Dermis microvascular lymphatic vessel endothelial cell (primary cell): ENCODE measurements at places on chromosomes 7 and 10. TPM values are rescaled to one million over a fixed set of nuclear protein-coding genes. Genes with fewer than 3 reads are reported as not detected.

Gene FAM25G
- total RNA-seq, result not detected in 2 replicates

DNA sequence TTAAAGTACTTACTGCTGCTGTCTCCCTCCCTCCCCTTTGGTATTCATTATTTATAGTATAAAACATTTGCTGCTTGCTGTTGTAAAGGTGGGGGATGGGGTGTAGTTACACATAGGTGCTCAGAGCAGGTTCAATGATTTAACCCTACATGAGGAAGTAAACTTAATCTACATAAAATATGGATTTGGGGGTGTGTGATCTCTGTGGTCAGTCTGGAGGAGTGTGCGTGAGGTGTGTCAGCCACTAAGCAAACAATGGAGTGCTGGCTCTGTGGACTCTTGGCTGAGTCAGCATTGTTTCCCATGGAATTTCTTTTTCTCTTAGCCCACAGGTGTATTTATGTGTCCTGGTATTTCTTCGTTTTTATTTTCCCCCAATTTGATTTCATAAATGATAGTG is 133.9 kb downstream of the AUTS2 start:
- no peak for DNase-seq

GRCh38 chr10:102135956-102136526 is 3.2 kb downstream of the PPRC1 start:
- no peak for DNase-seq

Gene ZNF365
- not detected in 2 replicates for total RNA-seq

GRCh38 chr10:128985036-128985435 is 482.0 kb upstream of the MGMT start:
- DNase-seq, result no peak

GRCh38 chr7:75967487-75967997 is 26.9 kb downstream of the TMEM120A start:
- DNase-seq, result peak; percentile 10

Gene CASP2
- total RNA-seq, result 12.3 and 19.1 TPM in 2 replicates

DNA sequence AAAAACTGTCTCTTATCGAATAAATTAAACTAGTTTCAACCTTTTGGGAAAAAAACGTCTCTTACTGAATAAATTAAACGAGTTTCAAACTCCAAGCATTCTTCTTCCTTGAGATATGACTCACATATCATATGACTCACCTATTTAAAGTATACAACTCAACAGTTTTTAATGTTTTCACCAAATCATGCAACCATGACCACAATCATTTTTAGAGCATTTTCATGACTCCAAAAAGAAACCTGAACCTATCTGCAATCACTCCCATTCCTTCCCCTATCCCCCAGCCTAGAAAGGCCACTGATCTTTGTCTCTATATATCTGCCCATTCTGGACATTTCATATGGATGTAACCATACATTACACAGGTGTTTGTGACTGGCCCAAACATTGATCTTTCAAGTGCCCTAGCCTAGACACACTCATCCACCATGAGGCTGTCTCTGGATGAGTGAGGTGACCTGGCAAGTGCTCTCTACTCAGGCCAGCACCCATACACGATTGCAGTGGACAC is 115.3 kb downstream of the PIP4K2A start:
- peak; percentile 52 for DNase-seq

Gene ARID5B
- 9.4 and 11.6 TPM in 2 replicates for total RNA-seq

Gene IFIT1B
- not detected in 2 replicates for total RNA-seq

Gene ENTPD1
- total RNA-seq, result 5.3 and 6.2 TPM in 2 replicates

Gene PCDH15
- not detected in 2 replicates for total RNA-seq

DNA sequence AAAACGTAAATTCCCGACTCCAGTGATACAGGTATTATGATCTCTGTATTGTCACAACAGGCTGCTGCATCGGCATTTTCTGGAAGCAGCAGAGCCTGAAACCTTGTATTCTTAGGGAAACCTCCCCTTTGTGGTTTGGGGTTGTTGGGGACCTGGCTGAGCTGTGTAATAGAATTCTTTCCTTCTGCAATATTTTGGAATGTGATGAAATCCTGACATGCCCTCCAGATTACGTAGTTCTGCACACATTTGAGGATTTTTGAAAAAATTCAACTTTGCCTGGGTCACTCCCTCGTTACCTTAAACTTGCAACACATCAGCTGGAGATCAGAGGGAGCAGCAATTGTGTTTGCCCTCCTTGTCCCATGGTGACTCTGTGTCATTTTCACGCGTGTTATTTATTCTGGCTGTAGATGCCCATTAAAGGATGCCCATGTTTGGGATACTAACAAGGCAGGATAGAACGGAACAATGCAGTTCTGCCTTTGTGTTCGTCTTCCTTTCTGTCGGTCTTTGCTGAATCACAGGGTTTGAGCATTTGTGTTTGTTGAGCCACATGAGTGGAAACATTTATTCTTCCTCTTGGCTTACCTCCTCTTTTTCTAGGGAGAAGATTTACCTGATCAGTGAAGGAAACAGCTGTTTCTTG is 181.7 kb downstream of the TCF7L2 start:
- peak; percentile 50 for DNase-seq

GRCh38 chr7:69796416-69796815 is 198.1 kb downstream of the AUTS2 start:
- DNase-seq, result no peak

DNA sequence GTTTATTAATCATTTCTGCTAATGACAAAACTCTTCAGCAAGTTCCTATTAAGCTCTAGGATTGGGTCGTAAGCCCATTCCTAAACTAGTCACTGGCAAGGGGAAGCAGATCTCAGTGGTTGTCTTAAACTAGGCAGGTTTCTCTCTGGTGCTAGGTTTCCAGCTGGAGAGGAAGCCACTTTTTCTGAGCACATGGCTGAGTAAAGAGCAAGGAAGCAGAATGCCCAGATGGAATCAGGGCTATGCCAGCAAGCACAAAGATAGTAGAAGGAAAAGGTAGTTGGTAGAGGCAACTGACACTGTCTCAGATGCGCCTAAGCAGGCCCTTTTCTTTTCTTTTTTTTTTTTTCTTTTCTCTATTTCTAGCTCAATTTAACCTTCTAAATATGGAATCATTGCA is 224.9 kb downstream of the EXOC4 start:
- no peak for DNase-seq

- DNase-seq, result no peak
Measured at GRCh38 chr10:2957785-2958184, 109.6 kb upstream of the PFKP start.

DNA sequence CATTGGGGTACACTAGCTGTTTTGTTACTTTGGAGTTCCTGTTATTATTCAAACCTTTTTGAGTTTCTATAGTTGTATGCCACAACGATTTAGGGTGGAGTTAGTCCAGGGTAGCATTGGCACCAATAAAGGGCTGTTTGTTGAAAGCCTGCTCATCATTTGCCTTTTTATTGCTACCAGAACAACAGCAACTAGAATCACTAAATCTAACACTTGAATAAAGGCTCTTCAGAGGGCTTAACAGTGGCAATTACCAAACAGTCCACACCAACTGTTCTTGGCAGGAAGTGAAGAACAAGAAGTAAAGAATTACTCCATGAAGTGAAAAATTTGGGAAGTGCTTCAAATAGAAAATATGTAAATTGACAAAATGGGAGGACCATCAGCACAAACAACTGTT is 621.4 kb downstream of the PHTF2 start:
- no peak for DNase-seq

Gene CFTR
- not detected in 2 replicates for total RNA-seq

DNA sequence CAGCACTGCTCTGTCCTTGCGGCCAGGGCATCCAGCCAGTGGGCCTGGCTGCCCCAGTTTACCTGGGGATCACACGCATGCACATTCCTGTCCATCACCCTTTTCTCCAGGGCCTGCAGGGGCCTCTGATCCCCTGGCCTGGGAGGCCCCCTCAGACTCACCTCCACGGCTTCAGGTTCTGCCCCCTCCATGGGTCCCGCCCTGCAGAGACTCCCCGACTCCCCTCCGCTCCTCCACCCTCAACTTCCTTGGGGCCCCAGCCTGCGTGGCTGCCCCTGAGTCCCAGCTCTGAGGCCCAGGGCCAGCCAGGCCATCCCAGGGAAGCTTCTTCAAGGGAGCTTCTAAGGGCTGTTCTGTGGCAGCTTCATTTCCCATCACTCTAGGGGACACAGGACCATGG is 324.1 kb downstream of the TCERG1L start:
- no peak for DNase-seq

DNA sequence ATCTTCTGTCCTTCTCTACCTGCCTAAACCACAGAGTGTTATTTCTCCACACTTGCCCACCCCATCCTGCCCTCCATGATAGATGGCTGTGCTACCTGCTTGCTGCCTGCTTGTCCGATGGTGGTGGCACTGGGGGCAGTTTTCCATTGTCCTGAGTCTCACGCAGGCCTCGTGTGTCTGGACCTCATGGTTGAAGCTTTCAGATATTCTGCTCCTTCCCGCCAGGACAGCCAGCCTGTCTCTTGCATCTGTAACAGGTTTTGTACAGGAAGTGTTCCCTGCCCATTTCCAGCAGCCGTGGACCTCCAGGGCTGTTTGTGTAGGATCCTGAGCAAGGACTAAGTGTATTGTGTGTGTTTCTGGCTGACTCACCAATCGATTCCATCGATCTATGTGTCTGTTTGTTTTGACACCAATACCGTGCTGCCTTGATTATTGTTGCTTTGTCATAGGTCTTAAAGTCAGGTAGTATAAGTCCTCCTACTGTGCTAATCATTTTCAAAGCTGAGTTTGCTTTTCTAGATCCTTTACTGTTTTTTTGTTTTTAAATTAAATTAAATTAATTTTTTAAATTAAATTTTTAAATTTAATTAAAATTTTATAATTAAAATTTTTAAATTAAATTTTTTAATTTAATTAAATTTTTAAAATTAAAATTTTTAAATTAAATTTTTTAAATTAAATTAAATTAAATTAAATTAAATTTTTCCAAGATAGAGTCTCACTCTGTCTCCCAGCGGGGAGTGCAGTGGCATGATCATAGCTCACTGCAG is 8.5 kb downstream of the IL15RA start:
- no peak for DNase-seq

DNA sequence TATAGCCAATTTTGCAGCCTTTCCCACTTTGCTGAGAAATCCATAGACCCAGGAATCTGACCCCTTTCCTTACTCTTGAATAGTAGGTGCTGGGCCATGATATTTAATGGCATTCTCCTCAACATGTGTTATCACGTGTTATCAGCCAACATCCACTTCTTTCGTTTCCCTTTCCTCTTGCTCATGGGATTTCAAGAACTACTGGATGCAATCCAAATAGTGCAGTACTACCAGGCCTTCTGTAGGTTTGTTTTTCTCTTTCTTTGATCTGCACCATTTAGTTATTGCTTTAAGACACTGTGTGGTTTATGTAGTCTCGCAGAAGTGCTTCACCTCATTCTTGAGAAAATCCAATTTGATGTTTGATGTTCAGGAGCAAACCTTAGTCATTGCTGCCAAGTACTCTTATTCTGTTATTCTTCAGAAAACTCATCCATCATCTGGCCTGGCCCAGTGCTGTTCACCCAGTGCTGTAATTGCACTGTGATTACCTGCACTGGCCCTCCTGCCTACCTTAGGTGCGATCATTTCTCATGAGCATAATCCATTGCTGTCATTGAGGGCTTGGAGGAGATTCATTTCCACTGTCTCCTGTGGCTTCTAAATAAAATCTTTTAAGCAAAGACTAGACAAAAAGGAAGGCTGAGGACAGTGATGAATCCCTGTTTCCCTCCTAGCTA is 315.3 kb downstream of the BMPER start:
- DNase-seq, result no peak

GRCh38 chr7:35869810-35870209 is 69.0 kb downstream of the SEPTIN7 start:
- peak; percentile 1 for DNase-seq

DNA sequence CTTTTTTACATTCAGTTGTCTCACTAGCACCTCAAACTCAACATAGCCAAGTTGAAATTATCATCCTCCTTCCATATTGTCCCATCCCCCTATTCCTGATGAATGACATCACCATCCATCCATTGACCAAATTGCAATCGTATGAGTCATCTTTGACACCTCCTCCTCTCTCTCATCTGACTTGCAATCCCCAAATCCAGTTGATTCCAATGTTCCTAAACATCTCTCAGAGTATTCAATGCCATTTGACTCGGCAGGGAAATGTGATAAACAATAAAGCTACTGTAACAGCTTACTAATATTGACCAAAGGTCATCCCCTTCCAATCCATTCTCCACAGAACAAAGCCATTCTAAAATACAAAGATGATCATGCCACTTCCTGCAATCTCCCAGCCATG is 1047.8 kb downstream of the NRG3 start:
- no peak for DNase-seq

GRCh38 chr10:26254616-26255015 is 38.0 kb downstream of the GAD2 start:
- no peak for DNase-seq

Gene CYP2C19
- total RNA-seq, result not detected in 2 replicates

DNA sequence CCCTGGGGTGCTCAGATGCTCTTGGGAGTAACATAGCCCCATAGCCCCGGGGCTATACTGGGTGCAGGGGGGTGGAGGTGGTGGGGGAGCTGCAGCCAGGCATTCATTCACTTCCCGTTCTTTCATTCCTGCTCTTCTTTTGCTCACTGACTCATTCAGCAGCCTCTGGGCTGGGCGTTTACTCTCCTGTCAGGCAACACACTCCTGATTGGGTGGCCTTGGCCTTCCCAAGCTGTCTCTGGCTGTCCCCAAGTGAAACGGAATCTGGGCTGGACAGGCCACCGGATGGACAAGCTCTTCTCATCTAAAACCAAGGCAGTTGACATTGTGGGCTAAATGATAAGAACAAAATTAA is 34.6 kb downstream of the CHST3 start:
- DNase-seq, result no peak

Gene CDNF
- total RNA-seq, result 0.26 and 0.38 TPM in 2 replicates

Gene AQP1
- total RNA-seq, result 3.6 and 6.6 TPM in 2 replicates

DNA sequence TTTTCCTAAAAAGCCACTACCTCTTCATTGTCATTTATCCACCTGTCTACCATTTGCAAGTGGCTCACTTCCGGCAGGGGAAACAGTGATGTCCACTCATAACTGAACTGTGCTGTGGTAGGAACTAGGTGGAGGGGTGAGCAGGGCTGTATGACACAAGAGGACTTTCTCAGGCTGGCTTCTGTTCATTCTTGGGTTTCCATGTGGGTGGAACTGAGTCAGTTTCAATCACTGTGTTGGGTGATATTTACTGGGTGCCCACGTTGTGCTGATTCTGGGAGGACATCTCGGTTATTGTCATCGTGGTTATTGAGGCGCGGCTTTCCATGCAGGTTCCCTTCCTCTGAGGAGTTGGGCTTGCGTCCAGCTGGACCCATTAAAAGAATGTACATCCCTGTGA is 38.8 kb downstream of the RAMP3 start:
- DNase-seq, result no peak

DNA sequence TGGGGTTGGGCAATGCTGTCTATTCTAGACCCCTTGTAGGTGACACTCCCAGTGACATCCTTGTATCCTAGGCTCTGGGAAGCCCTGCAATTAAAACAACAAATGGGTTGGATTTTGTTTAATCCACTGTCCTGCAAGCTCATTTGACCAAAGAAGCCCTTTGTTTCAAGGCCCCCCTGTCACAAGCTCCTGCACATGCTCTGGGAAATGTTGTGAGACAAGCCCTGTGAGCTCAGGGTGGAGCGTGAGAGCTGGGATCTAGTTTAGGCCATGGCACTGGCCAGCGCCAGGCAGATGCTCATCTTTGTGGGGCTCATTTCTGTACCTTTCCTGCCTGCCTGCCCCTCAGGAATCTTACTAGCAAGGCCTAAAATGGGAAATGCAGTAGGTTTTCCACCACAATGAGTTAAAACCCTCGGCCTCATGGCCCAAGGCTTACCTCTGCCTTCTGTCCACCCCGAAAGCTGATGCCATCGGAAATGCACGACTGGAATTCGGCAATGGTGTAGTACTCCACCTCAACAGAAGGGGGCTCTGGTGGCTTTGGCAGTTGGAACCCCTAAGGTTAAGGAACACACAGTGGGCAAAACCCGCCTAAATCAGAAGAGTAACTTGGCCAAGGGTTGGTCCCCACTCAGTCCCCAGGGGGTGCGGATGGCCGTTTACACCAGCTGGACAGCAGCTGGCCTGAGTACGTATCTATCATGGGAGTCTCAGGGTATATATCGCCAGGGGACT is 112.0 kb downstream of the NEURL1 start:
- DNase-seq, result peak; percentile 39
